ENCODE measurements at places on chromosomes 11 and 22.

- DNase-seq, result no peak
Observed at GRCh38 chr11:133928628-133929059, 28.1 kb downstream of the IGSF9B start.

DNA sequence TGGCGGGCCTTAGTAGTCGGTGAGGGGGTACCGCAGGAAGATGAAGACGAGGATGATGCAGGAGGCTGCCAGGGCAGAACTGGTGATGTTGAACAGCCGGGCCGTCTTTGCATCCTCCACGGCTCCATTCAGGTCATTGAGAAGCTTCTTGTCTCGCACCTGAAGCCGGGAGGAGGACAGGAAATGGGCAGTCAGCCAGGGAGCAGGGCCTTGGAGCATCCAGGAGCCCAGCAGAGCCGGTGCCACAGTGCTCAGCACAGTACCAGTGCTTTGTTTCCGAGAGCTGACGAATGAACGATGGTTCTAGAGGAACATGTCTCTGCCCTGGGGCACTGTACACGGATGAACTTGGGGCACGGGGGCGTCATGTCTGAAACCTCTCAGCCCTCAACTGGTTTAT lies 15.1 kb downstream of the IFITM10 start:
- DNase-seq, result no peak

GRCh38 chr11:22521226-22521625 lies 104.4 kb downstream of the FANCF start:
- DNase-seq, result no peak

GRCh38 chr11:98183034-98183433 lies 837.7 kb upstream of the CNTN5 start:
- DNase-seq, result no peak

- no peak for DNase-seq
Observed at GRCh38 chr11:31045335-31045734, 324.2 kb downstream of the DCDC1 start.

GRCh38 chr11:63920126-63920938 lies 3.4 kb upstream of the RCOR2 start:
- DNase-seq, result peak; percentile 82

- DNase-seq, result no peak
Observed at GRCh38 chr11:46498968-46499367, 94.9 kb downstream of the AMBRA1 start.

GRCh38 chr11:82792319-82792718 lies 58.7 kb upstream of the FAM181B start:
- DNase-seq, result no peak

GRCh38 chr11:102994105-102994504 lies 38.6 kb upstream of the MMP13 start:
- no peak for DNase-seq

DNA sequence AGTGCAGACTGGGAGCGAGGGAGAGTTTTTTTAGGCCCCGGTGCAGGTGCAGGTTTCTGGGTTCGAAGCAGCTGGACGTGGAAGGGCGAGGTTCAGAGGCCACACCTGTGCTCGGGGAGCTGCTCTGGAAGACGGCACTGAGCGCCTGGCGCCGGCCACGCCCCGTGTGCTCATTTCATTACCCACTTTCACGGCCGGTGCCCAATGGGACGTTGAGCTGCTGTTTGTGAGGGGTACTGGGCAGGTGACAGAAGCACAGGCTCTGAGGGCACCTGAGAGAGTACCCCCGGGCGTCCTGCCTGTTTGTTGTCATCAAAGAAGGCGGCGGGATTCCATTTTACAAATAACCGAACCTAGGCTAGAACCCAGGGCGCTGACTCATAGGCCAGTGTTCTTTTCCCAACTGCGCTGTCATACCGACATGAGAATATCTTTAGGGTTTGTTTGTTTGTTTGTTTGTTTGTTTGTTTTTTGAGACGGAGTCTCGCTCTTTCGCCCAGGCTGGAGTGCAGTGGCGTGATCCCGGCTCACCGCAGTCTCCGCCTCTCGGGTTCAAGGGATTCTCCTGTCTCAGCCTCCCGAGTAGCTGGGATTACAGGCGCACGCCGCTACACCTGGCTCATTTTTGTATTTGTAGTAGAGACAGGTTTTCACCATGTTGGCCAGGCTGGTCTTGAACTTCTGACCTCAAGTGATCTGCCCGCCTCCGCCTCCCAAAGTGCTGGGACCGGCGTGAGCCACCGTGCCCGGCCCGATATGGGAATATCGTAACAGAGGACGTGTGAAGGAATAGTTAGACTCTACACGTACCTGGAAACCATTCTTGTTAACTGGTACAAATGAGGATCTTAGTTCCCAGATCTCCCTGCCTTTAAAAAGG lies 16.6 kb upstream of the SPTBN2 start:
- DNase-seq, result no peak

- DNase-seq, result no peak
Observed at GRCh38 chr11:86596861-86597586, 75.4 kb downstream of the ME3 start.

DNA sequence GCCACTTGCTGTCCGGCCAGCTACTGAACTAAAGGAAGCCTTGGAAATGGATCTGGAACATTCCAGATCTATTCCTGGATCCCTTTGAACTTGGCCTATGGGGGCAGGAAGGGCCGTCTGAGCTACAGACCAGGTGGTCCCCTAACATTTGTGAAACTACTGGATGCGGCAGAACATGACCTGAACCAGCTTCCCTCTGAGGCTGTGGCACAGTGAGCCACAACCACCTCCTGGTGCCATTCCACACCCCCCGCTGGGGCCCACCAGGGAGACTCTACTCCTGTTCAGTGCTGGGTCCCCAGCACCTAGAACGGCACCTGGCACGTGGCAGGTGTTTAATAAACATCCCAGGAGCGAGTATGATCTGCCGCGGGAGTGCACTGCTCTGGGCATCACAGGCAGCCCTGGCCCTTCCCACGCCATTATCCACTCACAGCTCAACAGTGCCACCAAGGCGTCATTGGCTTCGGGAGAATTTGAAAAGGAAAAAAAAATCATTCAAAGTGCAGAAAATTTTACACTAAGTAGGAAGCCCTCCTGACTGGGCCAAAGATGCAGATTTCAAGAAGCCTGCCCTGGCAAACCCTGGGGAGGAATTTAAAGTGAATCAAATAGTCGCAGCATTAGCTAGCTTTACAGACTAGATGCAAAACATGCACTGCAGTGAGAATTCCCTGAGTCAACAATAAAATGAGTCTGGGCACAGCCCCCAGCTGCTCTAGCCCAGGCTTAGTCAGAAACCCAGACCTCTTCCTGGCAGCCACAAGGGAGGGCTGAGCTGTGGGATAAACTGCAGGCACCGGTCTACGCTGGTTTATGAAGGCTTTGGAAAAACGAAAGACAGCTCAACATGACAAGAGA lies 14.3 kb upstream of the EFCAB6 start:
- peak; percentile 46 for DNase-seq

DNA sequence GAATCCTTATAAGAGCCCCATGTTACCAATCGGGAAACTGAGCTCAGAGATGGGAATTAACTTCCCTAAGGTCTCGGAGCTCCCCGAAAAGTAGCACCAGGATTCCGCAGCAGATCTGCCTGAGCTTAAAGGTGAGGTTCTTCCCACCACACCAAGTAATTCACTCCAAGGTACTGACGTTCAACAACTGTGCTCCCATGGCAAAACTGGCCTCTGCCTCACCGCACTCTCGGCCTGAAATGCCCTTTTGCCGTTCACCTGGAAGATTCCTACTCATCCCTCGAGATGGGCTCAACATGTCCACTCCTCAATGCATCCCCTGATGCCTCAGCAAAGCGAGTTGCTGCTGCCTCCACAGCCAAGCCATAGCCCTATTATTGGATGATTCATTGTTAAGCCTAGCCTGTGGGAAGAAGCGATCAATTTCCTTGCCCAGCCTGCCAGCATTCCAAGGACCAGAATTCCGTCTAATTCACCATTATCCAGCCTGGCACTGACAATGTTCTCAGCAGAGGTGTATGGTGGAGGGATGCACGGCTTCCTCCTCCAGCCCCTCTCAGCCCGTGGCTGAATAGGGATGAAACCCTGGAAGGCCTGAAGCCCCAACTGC lies 4.2 kb downstream of the PLAAT3 start:
- DNase-seq, result no peak

GRCh38 chr22:22748297-22748743 lies 103.9 kb downstream of the GGTLC2 start:
- peak; percentile 10 for DNase-seq

GRCh38 chr11:122424636-122425035 lies 230.9 kb upstream of the UBASH3B start:
- DNase-seq, result no peak

GRCh38 chr11:1239596-1240205 lies 16.8 kb downstream of the MUC5B start:
- no peak for DNase-seq

DNA sequence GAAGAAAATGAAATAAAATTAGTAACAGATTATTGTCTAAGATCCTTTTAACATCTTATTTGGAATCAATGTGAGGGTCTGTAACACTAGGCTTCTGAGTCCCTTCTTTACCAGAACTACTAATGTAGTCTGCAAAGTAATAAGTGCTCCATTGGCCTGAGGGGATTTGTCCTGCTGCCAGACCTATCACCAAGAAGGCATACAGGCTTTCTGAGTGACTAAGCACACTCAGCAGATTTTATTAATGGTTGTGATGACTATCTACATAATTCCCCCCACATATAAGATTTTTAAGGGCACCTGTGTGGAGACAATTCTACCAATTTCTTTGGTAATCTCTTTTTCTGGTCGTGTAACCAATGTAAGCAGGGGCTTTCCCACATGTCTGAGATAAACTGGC lies 365.0 kb upstream of the FAT3 start:
- no peak for DNase-seq

DNA sequence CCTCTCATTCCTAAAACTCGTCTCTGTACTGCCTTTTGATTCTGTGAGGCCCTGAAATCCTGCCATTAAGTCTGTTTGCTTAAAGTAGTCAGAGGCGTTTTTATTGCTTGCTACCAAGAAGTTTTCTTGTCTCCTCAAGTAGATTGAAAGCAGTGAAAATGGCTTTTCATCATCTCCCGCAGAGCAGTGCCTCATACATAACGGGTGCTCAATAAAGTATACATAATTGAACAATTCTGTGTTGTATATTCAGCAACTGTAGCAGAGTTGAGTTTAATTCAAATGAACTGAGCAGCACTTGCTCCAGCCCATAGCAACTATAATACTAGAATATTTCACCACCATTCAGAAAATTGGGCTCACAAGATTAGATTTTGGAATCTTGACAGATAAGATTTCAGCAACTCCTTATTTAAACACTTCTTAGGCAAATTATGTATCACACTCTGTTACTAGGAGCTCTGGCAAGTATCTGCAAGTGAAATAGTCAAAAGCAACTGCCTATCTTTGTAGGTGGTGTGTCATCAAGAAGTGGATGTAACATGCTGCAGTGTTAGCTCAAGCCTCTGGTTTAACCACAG lies 20.0 kb downstream of the FIBIN start:
- DNase-seq, result no peak

- DNase-seq, result no peak
Observed at GRCh38 chr11:84144531-84144930, 858.4 kb upstream of the CCDC90B start.

DNA sequence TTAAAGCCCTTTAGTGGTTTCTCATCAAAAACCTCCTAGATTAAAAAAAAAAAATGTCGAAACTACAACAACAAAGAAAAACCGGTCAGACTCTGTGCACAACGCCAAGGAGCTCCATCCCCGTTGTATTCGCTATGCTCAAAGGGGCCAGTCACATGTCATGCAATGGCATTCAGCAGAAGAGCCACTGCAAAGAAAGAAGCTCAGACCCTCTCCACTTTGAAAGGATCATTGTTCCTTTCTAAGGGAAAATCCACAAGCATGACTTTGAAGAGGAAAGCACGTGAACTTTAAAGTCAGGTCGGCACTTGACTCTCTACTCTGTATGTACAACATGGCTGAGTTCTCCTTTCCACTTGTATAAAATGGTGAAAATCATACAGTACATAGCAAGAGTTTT lies 655.6 kb downstream of the ETS1 start:
- no peak for DNase-seq

DNA sequence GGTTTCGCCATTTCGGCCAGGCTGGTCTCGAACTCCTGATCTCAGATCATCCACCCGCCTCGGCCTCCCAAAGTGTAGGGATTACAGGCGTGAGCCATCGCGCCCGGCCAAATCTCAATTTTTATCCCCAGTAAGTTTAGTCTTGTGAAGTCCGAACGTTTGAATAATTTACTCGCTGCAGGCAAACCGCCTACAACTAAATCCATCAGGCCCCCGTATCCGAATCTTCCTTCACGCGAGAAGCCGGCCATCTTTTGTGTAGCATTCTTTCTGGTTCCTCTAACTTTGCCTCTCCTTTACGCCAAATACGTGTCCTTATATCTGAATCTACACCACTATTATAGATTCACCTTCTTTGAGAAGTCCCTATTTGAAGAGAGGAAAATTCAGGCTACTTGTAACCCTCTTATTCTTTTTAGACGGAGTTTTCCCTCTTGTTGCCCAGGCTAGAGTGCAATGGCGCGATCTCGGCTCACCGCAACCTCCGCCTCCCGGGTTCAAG lies 581 bp upstream of the EIF3L start:
- no peak for DNase-seq

DNA sequence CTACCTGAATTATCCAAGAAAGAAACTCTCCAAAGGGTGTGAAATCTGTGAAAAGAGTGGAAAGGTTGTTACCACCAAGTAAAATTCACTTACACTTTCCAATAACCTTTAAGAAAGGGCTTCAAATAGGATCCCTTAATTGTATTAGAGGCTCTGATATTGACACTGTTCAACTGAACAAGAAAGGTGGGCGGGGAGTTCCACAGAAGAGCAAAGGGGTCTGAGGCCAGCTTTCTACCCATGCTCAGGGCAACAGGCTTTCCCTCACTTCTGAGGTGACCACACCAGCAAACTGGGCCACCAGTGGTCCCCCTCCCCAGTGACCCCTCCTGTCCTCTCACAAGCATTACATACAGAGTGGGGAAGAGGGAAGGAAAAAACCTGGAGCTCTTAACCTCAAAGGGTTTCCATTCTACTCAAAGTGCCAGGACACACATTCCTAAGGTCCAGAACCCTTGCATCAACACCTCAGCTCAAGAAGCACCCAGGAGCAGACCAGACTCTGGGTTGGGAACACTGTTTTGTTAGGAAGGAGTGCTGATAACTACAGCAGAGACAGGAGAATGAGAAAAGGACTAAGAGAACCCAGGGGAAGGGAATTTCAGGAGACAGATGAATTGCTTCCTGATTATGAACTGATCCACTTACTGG lies 71.6 kb upstream of the AKIP1 start:
- DNase-seq, result no peak
